GM13976 (cell line): ENCODE measurements at places on chromosomes 5 and 9.
A peak's percentile ranks its signal among the peaks of the same experiment; 100 is the strongest.

- DNase-seq, result no peak
Measured at GRCh38 chr5:158746979-158747378, 352.7 kb downstream of the EBF1 start.

GRCh38 chr9:98994172-98995058 is 50.7 kb downstream of the COL15A1 start:
- DNase-seq, result no peak

DNA sequence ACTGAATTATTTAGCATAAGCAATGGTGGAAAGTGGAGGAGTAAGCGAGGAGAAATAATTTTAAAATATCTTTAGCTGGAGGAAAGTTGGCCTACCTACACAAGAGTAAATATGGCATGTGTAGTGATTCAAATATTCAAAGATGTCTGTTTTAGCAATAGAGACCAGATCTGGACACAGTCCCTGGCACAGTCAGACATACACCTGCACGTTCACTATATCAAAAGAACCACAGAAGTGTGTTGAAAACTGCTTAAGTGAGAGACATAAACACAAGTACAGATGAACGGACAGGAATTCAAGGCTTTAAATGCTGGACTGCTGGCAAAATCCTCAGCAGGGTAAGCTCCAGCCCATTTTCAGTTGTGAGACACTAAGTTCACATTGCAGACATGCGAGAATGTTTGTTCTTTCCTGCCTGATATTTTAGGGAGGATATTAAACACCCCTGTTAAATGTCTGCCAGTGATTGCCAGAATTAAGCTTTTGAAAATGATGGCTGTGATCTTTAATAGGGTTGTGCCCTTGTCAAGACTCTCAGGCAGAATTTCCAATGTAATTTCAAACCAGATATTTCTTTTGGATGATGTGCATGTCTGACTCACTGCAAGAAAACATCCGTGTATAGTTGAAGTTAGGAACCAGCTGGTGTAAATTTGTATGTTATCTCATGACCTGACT is 810.6 kb downstream of the TLE4 start:
- no peak for DNase-seq

GRCh38 chr5:39143151-39143860 is 69.1 kb upstream of the RICTOR start:
- no peak for DNase-seq

DNA sequence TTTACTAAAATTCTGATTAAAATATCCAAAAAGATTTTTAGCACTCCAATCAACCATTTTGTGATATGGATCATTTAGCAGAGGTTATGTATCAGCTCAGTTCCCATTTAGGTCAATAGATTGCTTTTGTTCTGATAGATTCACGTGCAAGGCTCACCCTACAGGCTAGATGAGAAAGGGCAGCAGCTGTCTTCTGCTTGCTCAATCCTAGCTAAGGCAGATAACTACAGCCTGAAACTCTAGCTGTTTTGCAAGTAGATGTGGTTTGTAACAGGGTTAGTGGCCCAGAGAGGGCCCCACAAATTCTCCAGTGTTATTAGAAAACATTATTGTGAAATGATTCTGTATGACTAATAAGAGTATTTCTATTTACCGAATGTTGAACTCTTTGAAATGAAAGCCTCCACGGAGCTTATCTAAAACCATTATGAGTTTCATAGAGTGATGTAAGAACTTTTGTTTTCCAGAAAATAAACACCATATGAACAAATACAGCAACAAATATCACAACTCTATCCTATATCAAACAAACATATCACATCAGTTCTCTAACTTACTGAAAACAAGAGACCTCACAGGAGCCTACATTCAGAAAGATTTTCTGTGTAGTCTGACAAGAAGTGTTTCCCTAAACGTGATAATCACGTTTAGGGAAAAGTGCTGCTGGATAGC is 841.9 kb upstream of the ACO1 start:
- DNase-seq, result peak; percentile 22

- no peak for DNase-seq
Measured at GRCh38 chr9:12363439-12363838, 329.7 kb upstream of the TYRP1 start.

- DNase-seq, result no peak
Measured at GRCh38 chr9:112384690-112385089, 4.8 kb downstream of the HSDL2 start.

DNA sequence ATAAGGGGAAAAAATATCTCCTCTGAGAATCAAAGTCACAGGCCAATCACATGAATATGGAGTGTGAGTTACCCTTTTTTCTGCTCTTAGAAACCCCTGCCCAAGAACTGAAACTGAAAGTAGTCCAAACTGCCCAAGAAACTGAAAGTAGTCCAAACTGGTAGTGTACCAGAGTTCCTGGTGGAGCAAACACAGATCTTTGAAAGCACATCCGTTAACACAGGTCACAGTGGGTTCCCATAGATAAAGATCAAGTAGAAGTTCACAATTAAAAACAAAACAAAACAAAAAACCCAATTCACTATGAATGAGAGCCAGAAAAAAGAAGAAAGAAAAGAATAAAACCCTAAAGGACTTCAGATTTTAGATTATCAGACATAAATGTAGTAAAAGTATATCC is 332.4 kb upstream of the EFNA5 start:
- peak; percentile 51 for DNase-seq

DNA sequence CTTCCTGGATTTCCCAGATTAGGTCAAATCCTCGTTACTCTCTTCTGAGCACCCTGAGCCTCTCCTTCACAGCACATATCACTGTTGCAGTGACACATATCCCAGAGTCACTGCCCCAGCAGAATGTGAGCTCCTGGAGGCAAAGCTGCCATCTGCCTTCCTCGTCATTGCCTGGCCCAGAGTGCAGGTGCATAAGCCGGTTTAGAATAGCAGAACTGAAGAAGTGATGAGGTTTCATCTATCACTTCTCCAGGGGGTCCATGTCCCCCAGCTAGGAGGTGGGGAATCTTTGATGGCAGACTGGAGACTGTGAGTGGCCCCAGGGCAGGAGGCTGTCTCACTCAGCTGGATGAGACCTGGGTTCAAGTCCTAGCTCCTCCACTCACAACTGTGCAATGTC is 25.8 kb downstream of the NIPAL4 start:
- no peak for DNase-seq

GRCh38 chr9:85553475-85553874 is 188.3 kb downstream of the AGTPBP1 start:
- no peak for DNase-seq

DNA sequence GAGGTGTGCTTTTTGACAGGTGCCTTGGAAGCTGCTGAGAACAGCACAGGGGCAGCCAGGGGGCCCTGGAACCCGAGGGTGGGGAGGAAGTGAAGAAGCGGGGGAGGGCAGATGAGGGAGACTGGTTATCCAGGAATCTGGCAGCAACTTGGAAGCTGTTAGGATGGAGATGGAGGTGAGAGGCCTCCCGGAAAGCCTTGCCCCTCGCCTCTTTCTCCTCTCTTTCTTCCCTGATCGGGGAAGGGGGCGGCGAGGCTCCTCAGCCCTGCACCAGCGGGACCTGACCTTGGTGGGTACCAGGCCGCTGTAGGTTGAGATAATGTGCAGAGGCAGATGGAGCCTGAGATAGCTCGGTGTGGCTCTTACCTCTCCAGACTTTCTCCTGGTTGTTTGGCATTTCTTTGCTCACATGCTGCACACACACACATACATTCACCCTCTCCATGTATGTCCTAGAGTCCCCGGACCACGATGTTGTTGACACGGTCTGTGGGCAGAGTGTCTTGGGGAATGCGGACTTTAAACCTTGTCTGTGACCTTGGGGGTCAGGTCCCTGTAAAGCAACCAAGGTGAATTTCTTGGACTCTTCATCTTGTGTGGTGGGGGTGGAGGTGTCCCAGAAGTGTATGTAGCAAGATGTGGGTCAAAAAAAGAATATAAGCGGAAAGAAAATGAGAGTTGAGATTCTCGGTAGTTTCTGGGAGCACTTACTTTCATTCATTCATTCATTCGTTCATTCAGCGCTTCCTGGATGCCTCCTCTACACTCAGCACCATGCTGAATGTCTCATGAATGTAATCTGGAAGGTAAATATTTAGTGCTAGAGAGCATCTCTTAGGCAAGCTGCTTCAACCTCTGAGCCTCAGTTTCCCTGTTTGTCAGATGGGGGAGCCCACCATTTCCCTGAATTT is 1.6 kb downstream of the WWC1 start:
- DNase-seq, result peak; percentile 32

DNA sequence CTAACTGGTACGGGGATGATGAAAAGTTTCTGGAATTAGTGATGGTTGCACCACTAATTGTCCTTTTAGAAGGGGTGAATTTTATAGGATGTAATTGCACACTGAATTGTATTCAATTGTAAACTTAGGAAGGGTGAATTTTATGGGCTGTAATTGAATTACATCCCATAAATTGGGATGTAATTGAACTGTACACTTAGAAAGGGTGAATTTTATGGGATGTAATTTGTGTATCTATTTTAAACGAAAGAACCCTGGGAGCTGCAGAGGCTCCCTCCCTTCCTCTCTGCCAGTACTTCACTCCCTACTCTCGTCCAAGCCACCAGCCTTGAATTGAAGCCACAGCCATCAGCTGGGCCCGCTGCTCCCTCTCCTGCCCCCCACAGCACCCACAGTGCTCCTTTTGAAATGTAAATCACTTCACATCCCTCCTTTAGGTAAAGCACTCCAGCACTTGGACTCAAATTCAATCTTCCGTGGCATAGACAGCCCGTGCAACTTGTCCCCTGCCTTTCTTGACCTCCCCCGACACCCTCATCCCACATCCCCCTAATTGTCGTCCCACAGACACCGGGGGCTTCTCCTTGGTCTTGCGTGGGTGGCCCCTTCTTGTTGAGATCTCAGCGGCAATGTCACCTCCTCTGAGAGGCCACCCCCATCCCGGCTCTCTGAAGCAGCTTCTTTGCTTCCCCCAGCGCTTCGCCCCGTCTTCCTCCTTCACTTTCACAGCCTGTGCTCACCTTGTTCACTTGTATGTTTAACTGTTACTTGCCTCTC is 84.2 kb upstream of the HRH2 start:
- no peak for DNase-seq

GRCh38 chr5:14168144-14168792 is 25.1 kb downstream of the TRIO start:
- no peak for DNase-seq

DNA sequence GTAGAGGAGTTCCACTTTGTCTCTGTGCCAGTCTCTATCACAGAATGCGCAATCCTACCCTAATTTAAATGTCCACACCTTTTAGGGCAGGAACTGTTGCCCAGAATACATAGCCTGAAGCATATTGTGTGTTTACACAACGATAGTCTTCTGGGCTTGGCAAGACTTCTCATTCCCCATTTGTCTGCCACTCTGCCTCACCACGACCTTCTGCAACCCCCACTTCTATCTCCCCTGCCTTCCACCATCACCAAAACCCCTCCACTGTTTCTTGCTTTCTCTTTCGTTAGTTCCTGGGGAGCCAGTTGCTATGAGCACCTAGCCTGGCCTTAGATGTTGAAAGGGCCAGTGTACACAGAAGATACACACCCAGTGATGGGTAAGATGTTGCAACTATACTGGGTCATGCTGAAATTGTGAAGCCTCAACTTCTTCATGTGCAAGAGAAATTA is 883 bp upstream of the RNF145 start:
- peak; percentile 29 for DNase-seq

GRCh38 chr5:118883362-118883761 is 105.0 kb downstream of the DTWD2 start:
- DNase-seq, result no peak

DNA sequence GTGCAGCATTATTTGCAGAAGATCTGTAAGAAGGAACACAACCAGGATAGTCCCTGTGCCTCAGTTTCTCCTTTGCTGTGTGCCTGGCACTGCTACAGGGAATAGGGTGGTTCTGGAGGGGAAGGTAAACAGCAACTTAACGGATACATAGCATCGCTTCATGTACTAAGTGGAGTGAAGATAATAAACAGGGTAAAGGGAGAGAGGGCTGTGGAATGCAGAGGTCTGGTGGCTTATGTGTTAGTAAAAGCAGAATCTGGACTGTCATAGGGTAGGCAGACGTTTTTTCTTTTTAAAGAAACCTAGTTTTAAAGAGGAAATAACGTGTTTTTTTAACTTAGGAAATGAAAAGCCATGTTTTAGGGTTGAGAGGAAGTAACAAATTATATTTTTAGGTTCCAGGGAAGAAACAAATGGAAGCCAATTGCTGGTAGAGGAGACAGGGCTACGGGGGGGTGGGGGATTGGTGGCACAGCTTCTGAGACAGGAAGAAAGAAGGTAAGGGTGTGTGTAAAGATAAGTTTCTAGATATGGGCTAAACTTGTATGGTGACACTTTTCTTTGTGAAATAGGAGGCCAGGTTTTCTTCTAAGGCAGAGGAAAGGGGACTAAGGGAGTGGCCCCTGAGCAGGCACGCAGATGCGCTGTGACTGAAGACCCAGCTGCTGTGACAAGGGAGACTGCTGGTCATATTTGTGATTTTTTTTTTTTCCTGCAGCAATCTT is 1.3 kb downstream of the GNG10 start:
- no peak for DNase-seq

GRCh38 chr5:73883646-73884045 is 257.6 kb downstream of the ARHGEF28 start:
- no peak for DNase-seq

DNA sequence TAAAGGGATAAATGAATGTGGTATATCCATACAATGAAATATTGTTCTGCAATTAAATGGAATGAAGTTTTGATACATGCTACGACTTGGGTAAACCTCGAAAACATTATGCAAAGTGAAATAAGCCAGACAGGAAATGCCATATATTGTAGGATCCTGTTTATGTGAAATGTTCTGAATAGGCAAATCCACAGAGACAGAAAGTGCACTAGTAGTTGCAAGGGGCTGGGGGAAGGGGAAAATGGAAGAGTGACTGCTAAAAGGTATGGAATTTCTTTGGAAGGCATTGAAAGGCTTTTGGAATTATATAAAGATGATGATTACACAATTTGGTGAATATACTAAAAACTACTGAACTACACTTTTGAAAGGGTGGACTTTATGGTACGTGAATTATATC is 97.0 kb downstream of the FOXD1 start:
- no peak for DNase-seq

DNA sequence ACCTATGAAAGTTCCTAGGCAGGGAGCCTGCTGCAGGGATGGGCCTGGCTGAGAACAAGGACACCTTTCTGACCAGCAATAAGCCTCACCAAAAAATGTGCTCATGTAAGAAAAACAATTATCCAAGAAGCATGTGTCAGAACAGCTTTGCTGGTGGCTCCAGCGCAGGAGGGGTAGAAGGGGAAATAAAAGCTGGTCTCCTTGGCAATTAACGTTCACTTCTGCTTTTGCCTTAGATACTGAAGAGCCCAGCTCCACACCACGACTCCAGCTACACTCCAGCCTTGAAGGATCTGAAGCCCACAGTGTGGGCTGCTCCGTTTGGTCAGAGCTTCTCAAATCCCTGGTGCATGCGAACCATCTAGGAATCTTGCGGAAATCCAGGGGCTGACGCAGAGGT is 107.6 kb upstream of the PHYKPL start:
- no peak for DNase-seq

DNA sequence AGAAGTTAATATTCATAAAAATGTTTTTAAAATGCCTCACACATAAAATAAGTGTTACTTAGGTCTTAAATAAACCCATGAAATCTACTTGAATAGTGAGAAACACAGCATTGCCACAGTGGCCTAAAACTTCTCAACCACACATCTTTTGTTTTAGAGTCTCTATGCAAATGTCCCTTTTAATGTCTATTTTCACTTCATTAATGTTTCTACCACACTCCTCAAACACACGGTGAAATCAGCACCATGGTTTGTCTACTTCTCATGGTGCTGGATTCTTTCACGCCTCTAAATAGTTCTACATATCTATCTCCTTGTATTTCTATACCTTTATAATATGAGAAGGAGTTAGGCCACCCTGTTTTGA is 111.2 kb downstream of the EDIL3 start:
- DNase-seq, result no peak

- DNase-seq, result no peak
Measured at GRCh38 chr5:1415059-1415425, 30.2 kb downstream of the SLC6A3 start.

- DNase-seq, result no peak
Measured at GRCh38 chr5:124605541-124605940, 140.9 kb downstream of the ZNF608 start.
